ENCODE measurements at places on chromosomes 3 and 15.
A peak's percentile ranks its signal among the peaks of the same experiment; 100 is the strongest.

DNA sequence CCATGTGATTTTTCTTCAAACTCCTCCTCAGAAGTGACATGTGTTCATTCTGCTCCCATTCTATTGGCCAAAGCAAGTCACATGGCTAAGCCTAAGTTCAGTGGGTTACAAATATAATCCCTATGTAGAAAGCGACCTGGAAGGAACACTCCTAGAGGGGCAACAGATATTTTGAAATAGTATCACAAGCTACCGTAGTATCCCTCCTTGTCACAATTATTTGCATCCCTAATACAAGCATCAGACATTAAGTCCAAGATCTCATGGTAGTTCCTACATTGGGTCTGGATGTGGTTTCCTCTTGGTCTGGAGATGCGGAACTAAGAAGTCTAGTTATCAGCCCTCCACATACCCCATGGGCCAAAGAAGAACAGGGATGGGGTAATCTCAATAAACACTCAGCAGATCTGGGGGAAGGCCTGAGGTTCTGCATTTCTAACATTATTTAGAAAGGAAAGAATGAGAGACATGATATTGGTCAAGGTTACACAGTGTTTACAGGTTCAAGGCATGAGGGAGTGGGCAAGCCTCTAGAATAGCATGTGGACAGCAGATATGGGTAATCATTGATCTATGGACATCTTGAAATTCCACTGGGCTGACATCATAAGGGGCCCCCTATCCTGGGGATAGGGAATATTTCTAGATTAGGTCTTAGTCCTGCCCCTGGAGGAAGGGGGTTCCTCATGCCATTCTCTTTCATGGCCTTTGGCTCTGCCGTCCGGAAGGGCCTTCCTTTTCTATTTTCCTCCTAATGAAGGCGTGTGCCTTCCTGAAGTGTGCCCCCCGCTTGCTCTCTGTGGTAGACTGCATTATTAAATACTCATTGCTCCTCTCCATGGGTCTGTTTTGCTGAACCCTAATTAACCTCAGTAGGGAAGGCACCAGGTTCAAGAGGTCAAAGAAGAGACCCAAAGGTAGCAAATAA lies 17.8 kb upstream of the ABHD2 start:
- no peak for DNase-seq

DNA sequence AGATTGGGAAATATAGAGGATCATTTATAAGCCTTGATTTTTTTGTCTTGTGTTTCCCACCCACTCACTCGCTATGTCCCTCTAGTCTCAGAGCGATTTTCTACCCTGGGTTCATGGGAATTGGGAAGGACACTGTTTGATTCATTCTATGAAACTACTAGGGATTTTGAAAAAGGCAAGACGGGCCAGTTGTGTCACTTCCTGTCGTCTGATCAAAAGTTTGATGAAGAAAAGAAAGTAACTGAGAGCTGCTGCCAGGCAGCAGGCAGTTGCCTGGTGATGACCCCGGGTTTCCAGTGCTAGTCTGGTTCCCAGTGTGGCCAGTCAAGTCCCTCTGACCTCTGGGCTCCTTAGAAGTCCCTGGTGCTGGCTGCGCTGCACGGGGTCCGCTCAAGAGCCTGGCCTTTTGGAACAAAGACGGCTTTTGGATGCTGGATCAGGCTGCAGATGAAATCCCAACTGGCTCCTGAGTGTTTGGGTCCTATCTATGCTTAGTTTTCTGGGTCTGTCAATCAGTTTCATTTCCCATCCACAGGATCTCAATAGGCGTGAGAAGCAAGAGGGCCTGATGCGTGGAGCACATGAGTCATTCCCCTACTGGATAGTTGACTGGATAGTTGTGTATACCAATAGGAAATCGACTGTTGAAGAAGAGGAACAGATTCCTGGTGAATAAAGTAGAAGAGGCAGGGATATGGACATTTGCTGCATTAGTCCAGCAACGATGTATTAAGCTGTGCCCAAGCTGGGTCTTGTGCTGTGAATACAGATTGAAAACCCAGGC lies 89.7 kb downstream of the EEFSEC start:
- no peak for DNase-seq

DNA sequence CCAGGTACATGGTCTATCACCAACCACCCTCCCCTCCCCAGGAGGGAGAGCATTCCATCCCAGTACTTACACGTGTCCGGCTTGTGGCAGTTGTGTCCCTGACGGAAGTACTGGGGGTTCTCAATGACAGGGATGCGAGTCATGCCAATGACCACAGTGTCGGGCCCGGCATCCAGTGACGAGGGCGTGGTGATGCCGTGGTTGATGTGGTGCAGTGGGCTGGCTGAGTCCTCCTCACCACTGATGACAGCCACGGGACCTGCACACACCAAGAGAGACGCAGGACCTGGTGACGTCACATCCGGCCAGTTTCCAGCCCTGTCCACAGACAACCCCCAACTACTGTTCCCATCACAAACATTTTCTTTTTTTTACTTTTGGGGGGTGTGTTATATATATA lies 223.8 kb downstream of the NTRK3 start:
- DNase-seq: no peak

DNA sequence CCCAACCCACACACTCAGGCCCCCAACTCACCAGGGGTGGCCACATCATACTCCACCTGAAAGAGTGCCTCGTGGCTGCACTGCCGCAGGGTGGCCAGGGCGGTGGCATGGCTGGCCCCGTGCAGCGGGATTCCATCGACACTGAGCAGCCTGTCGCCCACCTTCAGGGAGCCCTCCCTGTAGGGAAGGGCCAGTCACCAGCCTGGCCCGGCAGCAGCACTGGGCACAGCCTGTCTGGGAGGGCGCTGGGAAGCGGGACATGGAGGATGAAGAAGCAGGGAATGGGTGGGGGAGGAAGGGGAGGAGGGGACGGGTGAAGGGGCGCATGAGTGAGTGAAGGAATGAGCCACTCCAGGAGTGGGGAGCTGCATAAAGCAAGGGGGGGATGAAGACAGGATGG lies 18.5 kb downstream of the GRIP2 start:
- DNase-seq: no peak

DNA sequence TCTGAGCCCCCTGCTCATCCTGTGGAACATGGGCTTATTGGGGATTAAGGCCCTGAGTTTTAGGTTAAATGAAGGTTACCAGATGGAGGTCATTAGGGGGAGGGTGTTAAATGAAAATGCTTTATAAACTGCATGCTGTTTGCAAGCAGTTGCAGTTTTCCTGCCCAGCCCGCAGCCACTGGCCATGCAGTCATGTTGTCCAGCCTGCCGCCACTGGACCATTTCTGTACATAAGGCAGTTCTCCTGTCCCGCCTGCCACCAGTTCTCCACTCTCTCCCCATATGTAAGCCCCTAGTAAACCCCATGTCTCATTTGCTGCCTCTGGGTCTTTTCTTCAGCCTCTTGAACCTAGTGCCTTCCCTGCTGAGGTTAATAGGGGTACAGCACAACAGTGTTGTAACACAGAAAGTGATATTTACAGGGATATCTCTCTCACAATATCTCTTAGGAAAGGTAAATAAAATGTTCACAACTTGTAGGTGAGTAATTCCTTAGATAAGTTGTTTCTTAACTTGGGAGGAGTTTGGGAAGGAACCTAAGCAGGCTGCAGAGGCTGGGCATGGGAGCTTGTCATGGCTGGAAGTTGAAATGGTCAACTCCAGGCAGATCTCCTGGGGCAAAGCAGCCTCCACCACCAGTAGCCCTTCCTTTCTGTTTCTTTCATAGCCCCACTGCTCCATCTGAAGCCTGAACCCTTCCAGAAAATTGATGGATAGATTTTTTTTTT lies 148.2 kb downstream of the CMSS1 start:
- no peak for DNase-seq

- DNase-seq: no peak
Measured at GRCh38 chr3:27943106-27943505, 221.0 kb upstream of the EOMES start.

DNA sequence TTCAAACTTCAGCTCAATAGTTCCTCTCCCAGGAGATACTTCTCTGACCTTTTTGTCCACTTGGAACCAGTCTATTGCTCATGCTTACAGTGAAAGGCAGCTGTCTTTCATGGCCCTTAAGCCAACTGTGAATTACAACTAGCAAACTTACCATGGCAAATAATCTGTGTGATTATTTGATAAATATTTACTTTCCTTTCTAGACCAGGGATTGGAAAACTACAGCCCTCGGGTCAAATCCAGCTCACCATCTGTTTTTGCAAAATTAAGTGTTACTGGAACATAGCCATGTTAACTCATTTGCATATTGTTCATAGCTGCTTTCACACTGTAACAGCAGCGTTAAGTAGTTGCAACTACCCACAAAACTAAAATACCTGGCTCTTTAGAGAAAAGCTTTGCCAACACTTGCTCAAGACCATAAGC lies 289.1 kb upstream of the MCTP2 start:
- DNase-seq: peak; percentile 22

DNA sequence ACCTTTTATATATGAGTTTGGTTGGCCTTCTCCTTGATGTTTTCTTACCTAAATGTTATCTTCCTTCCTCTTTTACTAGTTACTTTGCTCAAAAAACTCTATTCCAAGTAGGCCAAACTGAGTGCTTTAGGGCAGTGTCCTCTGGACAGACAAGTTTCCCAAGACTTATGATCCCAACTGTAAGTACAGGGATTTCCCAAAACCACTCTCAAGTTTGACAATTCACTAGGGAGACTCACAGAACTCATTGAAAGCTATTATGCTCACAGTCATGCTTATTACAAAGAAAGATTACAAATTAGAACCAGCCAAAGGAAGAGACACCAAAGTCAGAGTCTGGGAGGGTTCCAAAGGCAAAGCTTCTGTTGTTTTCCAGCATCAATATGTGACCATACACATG lies 534.2 kb upstream of the ALCAM start:
- no peak for DNase-seq
